ENCODE measurements at places on chromosomes 5 and 9. TPM values are rescaled to one million over a fixed set of nuclear protein-coding genes. Genes with fewer than 3 reads are reported as not detected.

- peak; percentile 24 for DNase-seq
Measured at GRCh38 chr5:161546470-161547301, at the start of gene GABRB2. TSS of gene GABRB2 (minus strand) at chr5:161546725. CDS start at chr5:161546643, 82 bp downstream.

GRCh38 chr5:125154301-125155110 lies 408.1 kb upstream of the ZNF608 start:
- no peak for DNase-seq

- no peak for DNase-seq
Measured at GRCh38 chr9:20619487-20620200, 2.7 kb downstream of the MLLT3 start.

PIP5KL1 gene
- 0.64 TPM for total RNA-seq

RAD17 gene
- 32.7 TPM for total RNA-seq

All from GM12878 (cell line).